ENCODE measurements at places on chromosomes 1 and 21.

- DNase-seq = no peak
These were observed 22.1 kb downstream of the MRAP start for GRCh38 chr21:32320726-32321125.

DNA sequence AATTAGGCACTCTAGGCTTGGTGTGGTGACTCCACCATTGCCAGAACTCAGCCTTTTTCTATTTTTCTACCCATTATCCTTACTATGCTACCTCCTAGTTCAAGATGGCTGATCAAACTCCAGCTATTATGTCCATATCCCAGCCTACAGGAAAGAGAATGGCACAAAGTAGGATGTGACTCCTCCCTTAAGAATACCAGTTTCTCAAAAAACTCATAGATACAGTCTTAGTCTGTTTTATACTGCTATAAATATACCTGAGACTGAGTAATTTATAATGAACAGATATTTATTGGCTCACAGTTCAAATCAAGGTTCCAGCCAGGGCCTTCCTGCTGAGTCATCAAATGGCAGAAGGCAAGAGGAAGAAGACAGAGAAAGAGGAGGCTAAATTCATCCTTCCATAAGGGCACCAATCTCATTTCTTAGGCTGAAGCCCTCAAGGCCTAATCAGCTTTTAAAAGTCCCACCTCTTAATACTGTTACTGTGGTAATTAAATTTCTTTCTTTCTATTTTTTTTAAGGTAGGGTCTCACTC lies 542.8 kb upstream of the BEND5 start:
- DNase-seq = no peak

DNA sequence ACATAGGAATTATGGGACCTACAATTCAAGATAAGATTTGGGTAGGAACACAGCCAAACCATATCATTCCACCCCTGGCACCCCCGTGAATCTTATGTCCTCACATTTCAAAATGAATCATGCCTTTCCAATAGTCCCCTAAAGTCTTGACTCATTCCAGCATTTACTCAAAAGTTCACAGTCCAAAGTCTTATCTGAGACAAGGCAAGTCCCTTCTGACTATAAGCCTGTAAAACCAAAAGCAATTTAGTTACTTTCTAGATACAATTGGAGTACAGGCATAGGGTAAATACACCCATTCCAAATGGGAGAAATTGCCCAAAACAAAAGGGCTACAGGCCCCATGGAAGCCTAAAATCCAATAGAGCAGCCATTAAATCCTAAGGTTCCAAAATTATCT lies 138.9 kb downstream of the PLPPR5 start:
- DNase-seq = no peak

- no peak for DNase-seq
These were observed 86.1 kb downstream of the OMA1 start for GRCh38 chr1:58460469-58460868.

DNA sequence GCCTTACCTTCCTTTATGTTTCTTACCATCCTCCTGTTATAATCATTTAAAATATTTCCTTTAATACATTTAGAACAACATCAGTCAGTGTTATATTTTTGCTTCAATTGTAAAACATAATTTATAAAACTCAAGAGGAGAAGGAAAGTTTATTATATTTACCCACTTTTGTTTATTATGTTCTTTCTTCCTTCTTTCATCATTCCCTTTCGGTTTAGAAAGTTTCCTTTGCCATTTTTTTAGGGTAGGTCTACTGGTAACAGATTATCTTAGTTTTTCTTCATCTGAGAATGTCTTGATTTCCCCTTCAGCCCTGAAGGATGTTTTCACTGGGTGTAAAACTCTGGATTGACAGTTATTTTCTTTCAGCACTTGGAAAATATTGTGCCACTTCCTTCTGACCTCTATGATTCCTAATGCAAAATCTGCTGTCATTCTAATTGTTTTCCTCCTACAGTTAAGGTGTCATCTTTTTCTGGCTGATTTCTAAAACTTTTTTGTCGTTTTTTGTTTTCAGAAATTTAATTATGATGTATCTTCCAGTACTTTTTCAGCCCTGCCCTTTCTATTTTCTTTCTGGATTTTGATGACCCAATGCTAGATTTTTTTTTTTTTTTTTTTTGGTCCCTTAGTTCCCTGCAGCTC lies 25.0 kb downstream of the PTPN22 start:
- no peak for DNase-seq

DNA sequence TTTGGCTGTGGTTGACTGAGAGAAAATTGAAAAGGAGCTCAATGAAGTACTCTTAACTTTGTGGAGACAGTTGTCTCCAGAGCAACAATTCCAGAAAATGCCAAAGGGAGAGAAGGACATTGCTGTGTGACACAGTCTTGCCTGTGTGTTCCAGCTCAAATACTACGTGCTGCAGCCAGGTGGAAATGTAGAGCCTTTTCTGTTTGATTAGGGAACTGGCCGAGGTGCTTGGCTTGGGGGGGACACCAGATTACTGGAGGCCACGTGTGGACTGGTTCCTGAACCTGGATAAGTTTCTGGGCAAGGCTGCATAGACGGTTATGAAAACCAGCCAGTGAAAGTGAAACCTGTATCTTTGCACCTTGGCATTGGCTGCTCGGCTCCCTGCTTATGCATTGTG lies 217.9 kb downstream of the CTH start:
- DNase-seq = no peak

DNA sequence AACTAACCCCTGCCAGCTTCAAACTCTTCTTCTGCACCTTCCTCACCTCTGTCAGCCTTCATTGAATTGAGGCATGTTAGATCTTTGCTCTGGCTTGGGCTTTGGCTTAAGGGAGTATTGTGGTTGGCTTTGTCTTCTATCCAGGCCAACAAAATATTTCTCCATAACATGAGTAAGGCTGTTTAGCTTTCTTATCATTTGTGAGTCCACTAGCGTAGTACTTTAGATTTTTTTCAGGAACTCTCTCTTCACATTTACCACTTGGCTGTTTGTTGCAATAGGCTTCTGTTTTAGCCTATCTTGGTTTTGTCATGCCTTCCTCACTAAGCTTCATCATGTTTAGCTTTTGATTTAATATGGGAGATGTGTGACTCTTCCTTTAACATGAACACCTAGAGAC lies 417.5 kb downstream of the NCAM2 start:
- DNase-seq = no peak

- no peak for DNase-seq
These were observed 41.3 kb upstream of the DMBX1 start for GRCh38 chr1:46448109-46448911.

DNA sequence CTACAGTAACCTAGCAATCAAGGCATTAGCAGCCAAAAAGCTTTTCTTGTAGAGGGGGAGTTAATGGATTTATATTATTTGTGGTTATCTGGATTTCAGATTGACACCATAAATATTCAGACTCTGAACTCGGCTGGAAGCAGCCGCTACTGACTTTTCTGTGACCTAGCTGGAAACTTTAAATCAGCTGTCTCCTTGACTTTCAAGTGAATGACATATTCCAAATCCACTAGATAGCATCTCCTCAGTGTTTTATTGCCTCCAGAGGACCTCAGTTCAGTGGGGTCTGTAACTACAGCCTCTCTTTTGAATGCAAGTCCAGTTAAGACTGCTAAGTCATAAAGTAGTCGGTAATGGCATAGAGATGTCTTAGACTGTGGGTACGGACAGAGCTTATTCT lies 448.5 kb downstream of the NUF2 start:
- DNase-seq = no peak

- no peak for DNase-seq
These were observed 128.2 kb downstream of the TBX19 start for GRCh38 chr1:168408884-168409283.

Data from GM04503 (cell line).